Amniotic stem cell (primary cell): ENCODE measurements at places on chromosomes 4 and X.

DNA sequence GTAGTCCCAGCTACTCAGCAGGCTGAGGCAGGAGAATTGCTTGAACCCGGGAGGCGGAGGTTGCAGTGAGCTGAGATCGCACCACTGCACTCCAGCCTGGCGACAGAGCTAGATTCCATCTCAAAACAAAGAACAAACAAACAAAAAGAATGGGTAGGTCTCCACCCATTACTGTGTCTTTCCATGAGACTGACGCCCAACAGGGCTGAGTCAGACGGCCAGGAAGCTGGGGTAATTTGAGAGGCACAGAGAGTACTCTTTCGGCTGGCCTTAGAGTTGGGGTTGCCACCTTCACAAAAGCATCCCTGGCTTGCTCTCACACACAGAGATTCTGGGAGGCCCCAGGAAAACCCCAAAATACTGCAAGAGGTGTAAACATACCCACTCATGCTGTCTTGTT lies 72.0 kb upstream of the DHRSX start:
- DNase-seq, result peak; percentile 15

GRCh38 chr4:26131711-26132110 lies 189.1 kb upstream of the RBPJ start:
- DNase-seq, result no peak

- DNase-seq, result no peak
These were observed 8.1 kb downstream of the COQ2 start for GRCh38 chr4:83276299-83277040.

DNA sequence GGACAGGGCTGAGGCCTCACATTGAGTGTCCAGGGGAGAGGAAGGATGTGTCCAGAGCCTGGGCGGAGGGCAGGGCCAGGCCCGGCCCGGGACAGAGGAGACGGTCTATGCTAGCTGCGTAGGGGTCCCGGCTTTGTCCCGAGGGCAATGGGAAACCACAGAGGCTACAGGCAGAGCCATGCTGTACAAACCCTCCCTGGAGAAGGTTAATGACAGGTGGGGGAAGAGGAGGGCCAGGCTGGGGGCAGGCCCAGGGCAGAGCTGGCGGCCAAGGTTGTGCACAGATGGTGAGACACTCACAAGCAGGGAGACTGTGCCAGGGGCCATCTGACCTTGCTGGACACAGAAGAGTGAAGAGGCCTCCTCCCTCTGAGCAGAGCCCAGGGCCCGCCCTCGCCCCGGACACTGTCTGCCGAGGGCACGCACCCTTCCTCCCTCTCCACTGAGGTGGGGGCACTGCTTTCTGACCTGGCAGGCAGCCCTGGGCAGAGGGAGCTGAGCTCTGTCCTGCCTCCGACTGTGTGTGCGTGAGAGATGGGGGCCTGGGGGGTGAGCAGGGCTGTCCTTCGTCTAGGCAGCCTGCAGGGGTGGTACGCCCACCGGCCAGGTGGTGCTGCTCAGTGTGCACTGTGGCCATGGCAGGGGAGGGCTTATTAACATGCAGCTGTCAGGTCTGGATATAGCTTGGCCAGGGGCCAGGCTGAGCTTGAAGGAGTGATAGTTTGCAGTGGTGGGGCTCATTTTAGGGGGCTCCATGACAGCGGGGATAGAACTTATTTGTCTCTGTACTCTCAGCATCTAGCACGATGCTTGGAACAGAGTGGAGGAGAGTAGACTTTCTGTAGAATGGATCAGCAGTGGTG lies 75.7 kb upstream of the LRPAP1 start:
- DNase-seq, result no peak

DNA sequence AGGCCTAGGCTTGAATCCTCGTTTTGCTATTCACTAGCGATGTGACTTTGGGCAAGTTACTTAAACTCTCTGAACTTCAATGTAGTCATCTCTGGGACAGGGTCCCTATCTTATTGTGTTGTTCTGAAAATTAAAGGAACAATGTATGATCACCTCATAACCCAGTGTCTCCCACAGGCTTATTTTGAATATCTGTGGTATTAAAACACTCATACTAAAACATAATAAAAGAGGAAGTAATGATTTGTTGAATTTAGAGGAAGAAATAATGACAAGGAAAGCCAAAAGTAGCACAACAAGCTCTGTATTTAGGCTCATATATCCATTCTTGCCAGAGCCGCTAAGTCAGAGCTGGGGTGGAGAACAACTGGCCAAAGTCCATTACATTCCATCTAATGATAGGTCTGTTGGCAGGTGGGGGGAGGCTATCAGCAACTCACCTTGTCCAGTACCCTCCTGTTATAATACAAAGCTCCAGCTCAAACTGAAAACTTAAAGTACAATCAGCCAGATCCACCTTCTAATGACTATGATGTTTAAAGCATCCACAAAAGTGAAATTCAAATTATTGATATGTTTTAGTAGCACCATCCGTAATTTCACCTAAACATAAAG lies 64.5 kb upstream of the LSM6 start:
- DNase-seq, result no peak

- no peak for DNase-seq
These were observed 3.7 kb upstream of the RAB9A start for GRCh38 chrX:13685126-13685763.

- no peak for DNase-seq
These were observed 17.4 kb upstream of the UBA1 start for GRCh38 chrX:47176101-47176740.

GRCh38 chr4:56976837-56977320 lies 527 bp downstream of the NOA1 start:
- no peak for DNase-seq

DNA sequence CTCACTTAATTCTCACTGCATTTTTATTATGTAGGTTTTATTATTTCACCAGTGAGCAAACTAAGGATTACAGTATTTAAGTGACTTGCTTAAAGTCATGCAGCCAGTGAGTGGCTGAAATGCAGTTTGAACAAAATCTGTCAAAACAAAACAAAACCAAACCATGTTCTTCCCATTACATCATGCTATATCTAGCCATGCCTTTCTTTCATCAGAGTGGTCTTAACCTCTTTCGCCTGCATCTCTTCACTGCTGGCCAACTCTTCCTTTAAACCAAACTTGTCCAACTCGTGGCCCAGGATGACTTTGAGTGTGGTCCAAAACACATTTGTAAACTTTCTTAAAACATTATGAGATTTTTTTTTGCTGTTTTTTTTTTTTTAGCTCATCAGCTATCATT lies 223.2 kb downstream of the PCDH7 start:
- DNase-seq, result no peak

- peak; percentile 1 for DNase-seq
These were observed 92.2 kb downstream of the HUWE1 start for GRCh38 chrX:53594354-53594753.

GRCh38 chr4:98521486-98521885 lies 136.9 kb downstream of the TSPAN5 start:
- DNase-seq, result no peak

DNA sequence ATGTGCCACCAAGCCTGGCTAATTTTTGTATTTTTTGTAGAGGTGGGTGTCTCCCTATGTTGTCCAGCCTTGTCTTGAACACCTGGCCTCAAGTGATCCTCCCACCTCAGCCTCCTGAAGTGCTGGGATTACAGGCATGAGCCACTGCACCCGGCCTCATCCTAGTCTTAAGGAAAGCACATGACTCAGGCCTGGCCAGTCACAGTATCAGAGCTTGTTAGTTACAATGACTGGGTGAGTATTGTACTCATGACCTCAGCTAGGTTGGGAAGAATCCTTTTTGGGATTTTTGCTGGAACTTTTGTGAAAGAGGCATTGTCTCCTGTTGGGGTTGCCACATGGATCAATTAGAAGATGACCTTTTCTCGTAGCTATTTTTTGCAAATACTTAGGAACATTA lies 292.8 kb downstream of the RAPGEF2 start:
- DNase-seq, result no peak

DNA sequence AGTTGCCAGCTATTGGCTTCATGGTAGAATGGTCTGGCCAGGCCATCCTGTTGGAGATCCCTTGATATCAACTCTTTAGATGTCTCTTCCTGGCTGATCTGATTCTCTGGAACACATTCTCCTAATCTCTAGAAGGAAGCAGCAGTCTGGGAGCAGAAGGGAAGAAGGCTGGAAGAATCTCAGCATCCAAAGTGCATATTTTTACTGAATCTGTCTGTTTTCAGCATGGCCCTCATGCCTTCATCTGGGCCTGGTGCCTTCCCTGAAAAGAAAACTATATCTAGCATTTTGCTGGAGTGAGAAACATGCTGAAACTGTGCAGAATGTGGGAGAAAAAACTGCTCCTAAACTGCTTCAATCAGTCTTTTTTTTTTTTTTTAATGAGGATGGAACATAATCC lies 148.7 kb downstream of the REPS2 start:
- no peak for DNase-seq

- no peak for DNase-seq
These were observed 41.6 kb upstream of the NKRF start for GRCh38 chrX:119647552-119648420.

DNA sequence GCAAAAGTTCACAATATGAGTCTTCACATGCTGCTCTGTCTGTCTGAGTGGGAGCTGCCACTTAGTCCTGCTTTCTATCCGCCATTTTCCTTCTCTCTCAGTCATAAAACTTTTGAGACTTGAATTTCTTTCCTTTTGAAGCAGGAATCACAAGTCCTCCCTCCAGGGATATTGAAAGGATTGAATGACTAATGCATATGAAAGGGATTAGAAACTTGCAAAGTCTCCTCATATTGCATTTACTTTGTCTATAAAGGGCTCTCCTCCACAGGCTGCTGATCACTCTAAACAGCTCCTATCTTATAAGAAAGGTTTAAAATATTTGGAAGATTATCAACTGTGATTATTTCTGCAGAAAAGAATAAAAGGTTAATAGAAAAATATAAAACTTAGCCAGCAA lies 879.1 kb downstream of the ARAP2 start:
- no peak for DNase-seq

GRCh38 chrX:79176028-79176427 lies 31.5 kb downstream of the GPR174 start:
- no peak for DNase-seq

- no peak for DNase-seq
These were observed 40.8 kb downstream of the ARSD start for GRCh38 chrX:2888309-2888708.

DNA sequence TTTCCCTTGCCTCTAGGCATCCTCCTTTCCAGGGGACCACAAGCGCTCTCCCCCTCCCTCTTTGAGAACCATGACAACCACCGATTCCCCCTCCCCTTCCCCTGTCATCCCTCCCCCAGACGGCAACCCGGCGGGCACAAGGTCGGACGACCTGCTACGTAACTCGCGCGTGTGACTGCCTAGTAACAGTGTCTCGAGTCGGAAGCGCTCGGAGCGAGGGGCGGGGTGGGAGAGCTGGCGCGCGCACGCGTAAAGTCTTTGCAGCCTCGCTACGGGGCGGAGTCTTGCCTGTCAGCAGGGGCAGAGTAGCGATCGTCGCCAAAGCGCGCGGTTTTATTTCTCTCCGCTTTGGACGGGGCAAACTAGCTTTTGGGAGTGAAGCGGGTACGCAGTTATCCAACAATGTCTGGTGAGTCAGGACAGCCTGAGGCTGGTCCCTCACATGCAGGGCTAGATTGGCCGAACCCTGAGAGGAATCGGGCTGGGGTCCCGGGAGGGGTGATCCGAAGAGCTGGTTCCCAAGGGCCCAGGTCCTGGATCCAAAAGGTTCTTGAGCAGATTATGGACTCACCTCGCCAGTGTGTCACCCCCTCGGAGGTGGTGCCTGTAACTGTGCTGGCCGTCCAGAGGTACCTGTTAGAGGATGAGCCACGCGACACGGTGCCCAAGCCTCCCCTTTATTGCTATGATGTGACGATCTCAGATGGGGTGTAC lies at the start of gene RADX:
Gene RADX (plus strand): TSS at position 300 of the 714 bp plus-strand sequence. CDS start 103 bp downstream, at position 403.
- DNase-seq, result peak; percentile 1

- DNase-seq, result no peak
These were observed 9.5 kb downstream of the HPGDS start for GRCh38 chr4:94332983-94333590.

DNA sequence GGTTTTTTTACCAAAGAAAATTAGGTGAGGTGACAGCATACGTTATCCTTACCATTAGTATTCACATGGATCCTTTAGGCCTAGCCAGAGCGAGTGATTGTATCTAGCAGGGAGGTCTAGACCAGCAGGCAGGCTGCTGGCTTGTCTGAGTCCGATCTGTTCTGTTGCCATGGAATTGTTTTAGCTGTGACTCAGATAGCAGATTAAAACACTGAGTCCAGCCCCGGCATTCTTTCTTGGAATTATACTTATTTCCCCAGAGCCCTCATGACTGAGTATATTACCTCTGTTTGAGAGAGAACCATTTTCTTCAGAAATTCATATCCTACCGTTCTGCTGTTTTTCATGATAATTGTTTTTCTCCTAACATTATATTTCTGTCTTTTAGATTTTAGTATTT lies 37.4 kb downstream of the OCRL start:
- DNase-seq, result peak; percentile 72

DNA sequence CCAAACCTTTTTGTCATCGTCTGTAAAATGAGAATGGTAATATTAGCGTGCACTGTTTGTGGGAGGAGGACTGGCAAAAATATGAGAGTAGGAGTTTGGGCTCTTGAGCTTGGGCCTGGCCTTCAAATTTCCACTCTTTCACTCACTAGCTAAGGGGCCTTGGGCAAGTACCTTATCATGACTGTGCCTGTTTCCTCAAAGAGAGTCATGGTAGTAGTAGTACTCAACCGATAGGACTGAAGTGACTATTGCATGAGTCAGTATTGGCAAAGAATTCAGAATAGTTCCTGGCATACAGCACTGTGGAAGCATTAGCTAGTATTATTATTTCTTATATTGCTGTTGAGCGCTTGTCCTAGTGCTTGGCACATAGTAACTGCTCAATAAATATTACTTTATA lies 16.0 kb upstream of the RBM3 start:
- DNase-seq, result peak; percentile 50

DNA sequence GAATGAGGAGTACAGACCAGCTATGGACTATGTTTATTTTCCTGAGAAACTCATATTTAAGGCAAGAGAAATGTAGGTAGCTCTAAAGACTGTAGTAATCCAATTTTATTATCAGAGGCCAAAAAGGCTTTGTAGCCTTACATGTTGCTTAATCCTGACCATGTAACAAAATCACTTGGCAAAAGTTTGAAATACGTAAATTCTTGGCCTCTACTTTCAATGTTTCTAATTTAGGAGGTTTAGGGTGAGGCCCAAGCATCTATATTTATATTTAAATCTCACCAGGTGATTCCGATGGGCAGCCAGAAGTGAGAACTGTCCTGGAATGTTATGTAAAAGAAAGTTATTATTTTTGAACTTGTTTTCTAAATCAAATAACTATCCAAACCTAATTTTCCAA lies 289.7 kb downstream of the IL1RAPL1 start:
- DNase-seq, result no peak

GRCh38 chrX:107676559-107677378 lies 48.5 kb downstream of the PRPS1 start:
- peak; percentile 71 for DNase-seq

- DNase-seq, result no peak
These were observed 172.9 kb downstream of the DCLK2 start for GRCh38 chr4:150250998-150251651.

DNA sequence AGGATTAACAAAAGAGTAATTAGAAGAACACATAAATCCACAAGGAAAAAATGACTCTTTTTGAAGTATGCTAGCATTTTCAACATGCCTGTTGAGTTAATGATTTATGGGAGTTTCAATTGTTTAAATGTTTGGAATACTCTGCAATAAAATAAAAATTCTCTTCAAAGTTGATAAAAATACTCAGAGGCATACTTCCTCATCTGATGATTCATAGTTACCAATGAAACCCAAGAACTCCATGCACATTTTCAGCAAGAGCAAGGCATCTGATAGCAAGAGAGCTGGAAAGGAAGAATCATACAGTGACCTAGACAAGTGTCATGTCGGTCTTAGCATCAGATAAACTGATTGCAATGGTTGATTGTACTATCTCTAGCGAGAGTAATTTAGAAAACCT lies 443.7 kb upstream of the ATOH1 start:
- DNase-seq, result no peak
